ENCODE measurements at places on chromosomes 5 and 9. TPM values are rescaled to one million over a fixed set of nuclear protein-coding genes. Genes with fewer than 3 reads are reported as not detected.

- DNase-seq = no peak
Measured at GRCh38 chr5:4627929-4628328, 512.2 kb upstream of the ADAMTS16 start.

DNA sequence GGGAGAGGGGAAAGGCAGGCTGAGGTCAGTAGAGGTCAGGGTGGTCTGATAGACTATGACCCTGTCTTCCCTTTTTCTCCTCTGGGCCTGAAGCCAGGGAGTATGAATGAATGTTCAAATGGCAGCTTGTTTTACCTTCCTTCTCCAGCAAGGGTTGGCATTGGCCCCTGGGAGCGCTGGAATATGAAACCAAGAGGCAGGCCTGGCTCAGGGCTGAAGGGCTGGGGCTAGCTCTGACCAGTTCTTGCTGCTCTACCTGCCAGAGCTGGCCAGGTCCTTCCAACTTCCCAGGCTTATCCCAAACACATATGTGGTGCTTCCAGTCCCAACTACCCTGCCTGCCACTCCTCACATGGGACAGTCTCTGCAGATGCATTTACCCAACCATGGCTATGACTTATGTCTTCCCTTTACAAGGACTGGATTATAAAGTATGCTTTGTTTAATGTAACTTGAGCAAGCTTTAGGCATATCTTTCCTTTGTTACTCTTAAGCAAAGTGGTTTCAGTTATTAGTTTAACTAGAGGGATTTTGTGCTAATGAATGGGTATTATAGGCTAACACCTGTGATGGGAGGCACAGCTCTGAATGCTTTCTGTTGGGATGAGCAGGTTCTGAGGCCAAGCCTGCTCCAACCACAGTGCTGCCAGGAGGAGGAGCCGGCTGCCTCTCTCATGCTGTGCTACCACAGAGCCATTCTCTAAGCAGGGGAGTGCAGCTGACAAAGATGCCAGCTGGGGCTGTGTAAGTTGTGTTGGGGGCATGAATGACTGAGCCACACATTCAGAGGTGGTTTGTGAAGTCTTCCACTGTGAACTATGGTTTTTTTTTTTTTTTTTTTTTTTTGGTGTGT, 6.1 kb downstream of the CCNI2 start:
- DNase-seq = peak; percentile 52

DNA sequence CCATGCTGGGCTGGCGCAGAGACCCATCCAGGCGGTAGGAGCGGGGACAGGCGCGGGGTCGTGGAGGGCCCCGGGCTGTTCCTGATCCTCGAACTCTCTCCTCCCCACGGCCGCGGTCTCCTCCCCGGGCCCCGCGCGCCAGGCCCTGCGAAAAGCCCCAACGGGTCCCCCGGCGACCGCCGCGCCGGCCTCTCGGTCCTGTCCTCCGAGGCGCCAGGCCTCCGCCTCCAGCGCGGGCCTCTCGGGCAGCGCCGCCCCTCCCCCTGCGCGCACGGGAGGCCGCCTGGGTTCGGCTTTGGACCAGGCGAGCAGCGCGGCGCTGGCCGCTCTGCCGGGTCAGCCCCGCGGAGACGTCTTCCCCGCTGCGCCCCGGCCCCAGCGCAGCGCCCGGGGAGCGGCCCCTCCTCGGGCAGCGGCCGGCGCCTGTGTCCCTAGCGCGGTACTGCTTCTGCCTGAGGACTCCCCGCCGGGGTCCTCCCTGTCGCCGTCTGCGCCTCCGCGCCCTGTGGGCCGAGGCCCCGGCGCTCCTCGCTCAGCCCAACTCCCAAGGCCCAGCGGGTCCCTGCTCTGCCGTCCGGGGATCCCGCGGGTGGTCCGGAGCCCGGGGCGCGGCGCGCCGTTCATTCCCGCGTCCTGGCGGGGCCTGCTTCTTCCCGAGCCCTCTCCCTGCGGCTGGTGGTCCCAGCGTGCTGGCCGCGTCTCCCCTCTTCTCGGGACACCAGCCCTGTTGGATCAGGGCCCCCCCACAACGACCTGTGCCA, 13.4 kb downstream of the COL23A1 start:
- no peak for DNase-seq

DNA sequence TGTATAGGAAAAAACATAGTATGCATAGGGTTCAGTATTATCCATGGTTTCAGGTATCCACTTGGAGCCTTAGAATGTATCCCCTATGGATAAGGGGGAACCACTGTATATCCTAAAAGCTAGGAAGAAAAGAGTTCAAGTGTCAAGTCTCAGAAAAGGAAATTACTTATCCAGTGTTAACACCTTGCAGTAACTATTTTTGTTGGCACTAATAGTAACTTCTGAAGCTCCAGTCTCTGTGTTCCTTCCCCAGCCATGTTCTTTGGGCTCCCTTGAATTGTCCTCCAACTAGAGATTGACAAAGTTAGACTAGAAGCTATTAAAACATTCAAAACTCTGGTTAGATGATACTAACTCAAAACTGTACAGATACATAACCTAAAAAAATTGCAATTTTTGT, 370.8 kb downstream of the NFIB start:
- no peak for DNase-seq

DNA sequence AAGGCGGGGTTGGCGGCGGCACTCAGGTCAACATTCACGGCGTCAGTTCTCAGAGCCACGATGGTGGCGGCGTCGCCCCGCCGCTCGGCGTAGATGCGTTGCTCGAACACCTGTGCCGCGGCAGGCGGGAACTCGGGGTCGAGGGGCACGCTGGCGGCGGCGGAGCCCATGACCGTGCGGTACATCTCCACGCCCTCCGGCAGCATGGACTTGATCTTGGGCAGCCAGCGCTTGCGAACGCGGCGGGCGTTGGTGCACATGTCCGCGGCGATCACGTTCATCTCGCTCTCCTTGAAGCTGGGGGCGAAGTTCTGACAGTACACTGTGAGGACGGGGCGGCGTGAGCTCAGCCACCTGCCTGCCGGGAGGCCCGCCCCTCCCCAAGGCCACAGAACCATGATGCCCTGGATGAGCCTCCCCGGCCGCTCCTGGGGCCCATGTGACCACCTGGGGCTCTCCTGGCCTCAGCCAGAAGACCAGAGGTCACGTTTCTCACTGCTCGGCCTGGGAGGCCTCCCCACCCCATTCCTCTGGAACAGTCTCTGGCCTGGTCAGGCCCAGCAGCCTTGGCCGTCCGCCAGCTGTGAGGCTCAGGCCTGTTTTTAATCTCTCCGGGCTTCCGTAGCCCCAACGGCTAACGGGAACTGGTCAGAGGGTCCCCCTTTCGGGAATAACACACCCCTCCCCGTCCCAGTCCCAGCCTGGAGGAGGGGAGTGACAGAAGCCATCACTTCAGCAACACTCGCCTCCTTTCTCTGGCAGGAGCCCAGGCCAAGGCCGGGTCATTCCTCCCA, 50.7 kb upstream of the UBAC1 start:
- DNase-seq = no peak

DNA sequence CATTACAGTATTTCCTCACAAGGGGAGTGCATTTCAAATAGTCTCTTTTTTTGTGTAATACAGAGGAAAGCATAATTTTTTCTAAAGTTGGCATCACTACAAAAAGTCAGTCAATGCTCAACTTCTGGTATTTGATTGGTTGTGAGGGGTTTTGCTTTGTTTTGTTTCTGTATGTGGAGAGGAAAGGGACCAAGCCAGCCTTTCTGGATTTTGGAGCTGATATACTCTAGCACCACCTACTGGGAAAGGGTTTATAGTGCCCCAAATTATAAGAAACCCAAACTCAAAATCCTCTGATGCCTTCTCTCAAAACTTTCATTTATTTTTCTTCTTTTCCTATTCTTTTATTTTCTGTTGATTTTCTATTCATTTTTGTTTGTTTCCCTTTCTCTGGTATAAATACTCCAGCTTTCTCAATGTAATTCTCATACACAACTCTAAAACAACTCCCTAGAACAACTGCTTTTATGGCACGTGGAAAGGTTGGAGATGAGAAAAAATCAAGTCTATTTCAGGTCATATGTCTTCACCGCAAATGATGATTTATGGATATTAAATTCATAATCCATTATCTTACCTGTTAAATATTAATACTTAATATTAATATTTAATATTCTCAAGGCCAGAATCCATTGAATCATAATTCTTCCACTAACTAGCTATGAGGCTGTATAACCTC, 69.5 kb upstream of the ANXA1 start:
- no peak for DNase-seq

GRCh38 chr9:10265153-10265631, 347.6 kb downstream of the PTPRD start:
- no peak for DNase-seq

GRCh38 chr9:112075009-112075378, 100.1 kb downstream of the SUSD1 start:
- no peak for DNase-seq

- DNase-seq = no peak
Measured at GRCh38 chr5:75640826-75641225, 29.6 kb downstream of the ANKDD1B start.

GRCh38 chr9:35179347-35180280, 17.8 kb downstream of the UNC13B start:
- no peak for DNase-seq

- DNase-seq = no peak
Measured at GRCh38 chr9:117092582-117092981, 322.3 kb downstream of the ASTN2 start.

- no peak for DNase-seq
Measured at GRCh38 chr5:157842787-157843186, 16.2 kb downstream of the CLINT1 start.

The SLC25A48 gene
- total RNA-seq = not detected

The AQP7 gene
- total RNA-seq = not detected

The CDH9 gene
- total RNA-seq = not detected

The GKAP1 gene
- total RNA-seq = 4.4 TPM

The LMX1B gene
- total RNA-seq = not detected

The HSD17B3 gene
- not detected for total RNA-seq

The KIF4B gene
- 0.10 TPM for total RNA-seq

The PCSK5 gene
- total RNA-seq = 5.7 TPM

The KIF20A gene
- 78.9 TPM for total RNA-seq

The ROPN1L gene
- not detected for total RNA-seq

Data from activated naive CD4-positive, alpha-beta T cell treated with anti-CD3 and anti-CD28 coated beads for 36 hours (primary cell).